Jurkat, Clone E6-1 (cell line): ENCODE measurements at places on chromosomes 11 and 22.
A peak's percentile ranks its signal among the peaks of the same experiment; 100 is the strongest.

DNA sequence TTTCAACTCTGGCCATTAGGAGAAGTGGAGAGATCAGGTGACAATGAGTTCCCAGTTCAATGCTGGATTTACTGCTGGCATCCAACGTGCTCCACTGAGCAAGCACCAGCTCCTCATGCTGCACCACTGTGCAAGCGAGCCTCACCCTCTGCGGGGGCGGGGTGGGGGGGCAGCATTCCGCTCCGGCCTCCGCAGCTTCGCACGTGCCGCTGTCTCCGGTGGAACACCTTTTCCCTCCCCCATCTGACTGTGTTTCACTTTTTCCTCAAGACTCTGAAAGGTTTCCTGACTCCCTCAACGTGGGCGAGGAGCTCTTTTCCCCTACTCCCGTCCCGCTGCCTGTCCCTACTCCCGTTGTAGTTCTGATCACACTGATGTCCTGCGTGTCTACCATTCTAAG is 835 bp upstream of the RHOD start:
- no peak for DNase-seq

- DNase-seq = no peak
Measured at GRCh38 chr22:20651286-20651685, 122.6 kb upstream of the SERPIND1 start.

DNA sequence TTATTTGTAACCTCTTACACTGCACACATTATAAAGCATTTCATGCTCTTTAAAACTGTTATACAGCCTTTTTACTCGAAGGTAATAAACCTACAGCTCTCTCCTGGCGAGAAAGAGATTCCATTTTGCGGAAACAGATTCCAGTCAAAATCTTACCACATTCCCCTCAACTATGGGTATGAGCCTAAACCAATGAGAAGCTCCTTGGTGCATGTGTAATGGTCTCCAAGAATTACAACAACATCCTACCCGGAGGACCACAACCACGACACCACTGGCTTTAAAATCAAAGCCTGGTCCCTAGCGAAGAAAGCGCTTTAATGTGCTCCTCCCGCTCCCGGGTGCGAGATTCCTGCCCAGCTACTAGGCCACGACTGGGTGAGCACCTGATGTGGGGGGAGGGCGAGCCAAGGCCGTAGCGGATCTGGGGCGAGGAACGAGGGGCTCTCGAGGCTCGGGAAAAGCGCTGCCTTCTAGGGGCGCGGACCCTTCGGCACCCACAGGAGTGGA is 821 bp downstream of the CELF1 start:
- no peak for DNase-seq

DNA sequence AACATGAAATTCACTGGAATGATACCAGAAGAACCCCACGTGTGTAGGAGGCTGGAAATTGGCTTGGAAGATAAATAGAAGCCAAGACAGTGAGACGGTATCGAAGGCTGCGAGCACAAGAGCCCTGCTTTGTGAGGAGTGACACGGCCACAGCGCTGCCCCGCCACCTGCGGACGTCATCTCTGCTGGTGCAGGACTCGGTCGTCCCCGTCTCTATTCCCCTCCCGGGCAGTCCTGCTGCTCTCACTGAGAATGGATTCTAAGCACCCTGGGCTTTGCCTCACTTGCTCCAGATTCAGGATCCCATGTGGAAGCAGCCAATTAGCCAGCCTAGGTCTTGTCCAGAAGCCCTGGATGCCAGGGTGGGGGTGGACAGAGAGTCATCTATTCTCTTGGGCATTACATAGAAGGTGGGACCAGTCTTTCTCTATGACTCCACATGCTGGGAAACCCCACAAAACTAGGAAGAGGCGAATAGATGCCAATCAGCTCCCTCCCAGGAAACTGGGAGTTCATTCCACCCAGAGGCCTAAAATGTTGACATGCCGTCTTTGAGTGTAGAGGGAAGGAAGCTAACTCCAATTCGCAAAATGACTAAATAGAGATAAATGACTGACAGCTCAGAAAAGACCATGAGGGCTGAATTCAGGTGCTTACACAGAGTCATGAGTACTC is 25.1 kb downstream of the APOL3 start:
- no peak for DNase-seq

DNA sequence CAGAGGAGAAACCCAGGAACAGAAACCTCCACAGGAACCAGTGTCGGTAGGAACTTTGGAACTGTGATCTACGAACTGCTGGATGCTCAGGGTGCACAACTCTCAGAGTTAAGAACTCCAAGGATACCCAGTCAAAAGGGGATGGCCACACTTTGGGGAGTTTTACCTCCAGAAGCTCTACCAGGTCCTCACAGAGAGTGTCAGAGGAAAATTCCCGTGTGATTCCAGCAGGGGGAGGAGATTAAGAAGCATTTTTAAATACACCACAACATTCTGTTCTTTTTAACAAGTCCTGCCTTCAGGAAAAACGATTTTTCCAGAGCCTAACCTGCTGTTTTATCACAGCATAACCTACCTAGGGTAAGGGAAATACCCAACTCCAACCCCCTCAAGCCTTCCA is 104.0 kb downstream of the SOX6 start:
- peak; percentile 6 for DNase-seq

GRCh38 chr11:40403321-40403720 is 1056.1 kb downstream of the LRRC4C start:
- no peak for DNase-seq

- DNase-seq = no peak
Measured at GRCh38 chr22:36349726-36350125, 38.0 kb downstream of the MYH9 start.

DNA sequence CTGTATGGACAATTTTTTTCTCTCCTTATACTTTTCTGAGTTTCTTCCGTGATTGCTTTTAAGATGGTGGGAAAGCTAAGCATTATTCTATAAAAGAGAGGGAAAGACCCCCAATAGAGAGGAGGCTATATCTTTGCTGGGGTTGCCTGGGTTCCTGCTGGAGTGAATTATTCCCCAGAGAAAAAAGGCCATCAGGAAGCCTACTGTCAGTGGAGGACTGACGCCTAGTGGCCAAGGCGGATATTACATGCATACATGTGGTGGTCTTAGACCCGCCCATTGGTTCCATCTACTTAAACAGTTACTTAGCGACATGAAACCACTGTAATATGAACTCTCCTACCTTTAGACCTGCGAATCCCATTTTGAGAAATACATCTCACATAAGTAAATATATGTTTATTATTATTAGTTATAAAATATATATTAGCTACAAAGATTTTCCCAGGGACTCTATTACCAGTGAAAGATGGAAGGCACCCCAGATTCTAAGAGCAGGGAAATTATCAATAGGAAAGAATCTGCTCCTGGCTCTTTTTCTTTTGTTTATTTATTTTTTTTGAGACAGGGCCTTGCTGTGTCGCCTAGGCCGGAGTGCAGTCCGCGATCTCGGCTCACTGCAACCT is 15.7 kb upstream of the PGA3 start:
- peak; percentile 83 for DNase-seq

- DNase-seq = no peak
Measured at GRCh38 chr11:47948137-47948536, 32.2 kb upstream of the PTPRJ start.

- DNase-seq = no peak
Measured at GRCh38 chr11:94656968-94657367, 89.8 kb downstream of the PIWIL4 start.

GRCh38 chr22:22968366-22968765 is 80.8 kb downstream of the IGLL5 start:
- no peak for DNase-seq

DNA sequence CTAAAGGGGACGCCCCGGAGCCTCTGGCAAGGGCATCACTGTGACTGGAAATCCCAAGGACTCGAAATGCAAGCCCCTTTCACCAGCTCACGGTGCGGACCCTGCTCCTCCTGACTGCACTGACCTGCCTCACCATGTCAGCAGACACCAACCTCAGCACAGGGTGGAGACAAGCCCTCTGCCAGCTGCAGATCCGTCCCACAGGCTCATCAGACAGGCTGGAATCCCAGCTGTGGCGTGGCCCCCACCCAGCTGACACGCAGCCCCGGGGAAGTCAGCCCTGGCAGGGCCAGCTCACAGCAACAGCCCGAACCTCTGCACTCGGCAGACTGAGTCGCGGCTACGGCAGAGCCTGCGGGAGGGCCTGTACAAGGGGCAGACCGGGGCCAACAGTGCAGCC is 36.8 kb downstream of the BRD1 start:
- no peak for DNase-seq

DNA sequence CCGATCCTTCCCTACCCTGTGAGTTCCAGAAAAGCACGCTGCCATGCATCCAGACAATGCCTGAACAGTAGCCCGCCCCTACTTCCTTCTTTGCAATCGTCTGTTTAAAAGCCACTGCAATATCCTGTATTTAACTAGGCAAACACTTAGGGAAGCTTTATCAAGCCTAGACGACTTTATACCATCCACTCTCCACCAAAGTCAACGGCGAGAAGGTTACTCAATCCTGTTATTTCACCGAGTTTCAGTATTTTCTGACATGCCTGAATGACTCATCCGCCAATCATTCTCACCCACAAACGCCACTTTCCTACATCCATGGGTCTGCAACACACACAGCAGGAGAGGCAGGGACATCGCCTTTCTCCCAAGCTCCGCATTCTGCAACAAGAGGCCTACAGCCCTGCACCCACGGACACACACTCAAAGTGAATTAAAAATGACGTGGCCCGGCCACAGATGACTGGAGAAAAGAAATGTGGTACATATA is 9.3 kb downstream of the CELSR1 start:
- DNase-seq = no peak

- no peak for DNase-seq
Measured at GRCh38 chr11:58930926-58931325, 8.4 kb upstream of the GLYATL1 start.

DNA sequence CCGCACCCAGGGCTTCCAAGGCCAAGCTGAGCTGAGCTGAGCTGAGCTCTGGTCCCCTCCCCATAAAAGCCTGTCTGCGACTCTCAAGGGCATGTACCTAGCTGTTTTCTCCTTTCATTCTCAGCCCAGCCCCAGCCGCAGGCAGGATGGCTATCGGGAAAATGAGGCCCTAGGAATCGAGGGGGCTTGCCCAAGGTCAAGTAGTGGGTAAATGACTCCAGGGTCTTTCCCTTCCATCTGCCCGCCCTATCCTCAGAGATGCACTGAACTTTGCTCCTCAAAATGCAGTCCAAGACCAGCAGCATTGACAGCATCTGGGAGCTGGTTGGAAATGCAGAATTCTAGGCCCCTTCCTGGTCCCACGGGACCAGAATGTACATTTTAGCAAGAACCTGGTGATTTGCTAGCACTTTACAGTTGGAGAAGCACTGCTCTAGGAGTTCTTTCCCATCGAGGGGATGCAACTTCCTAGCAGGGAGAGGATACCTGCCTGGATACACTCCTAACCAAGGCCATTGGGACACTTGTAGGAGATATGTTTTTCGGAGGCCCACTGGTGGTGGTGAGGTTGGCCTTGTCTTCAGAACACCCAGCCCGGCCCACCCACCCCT is 43.2 kb upstream of the ACCSL start:
- no peak for DNase-seq

DNA sequence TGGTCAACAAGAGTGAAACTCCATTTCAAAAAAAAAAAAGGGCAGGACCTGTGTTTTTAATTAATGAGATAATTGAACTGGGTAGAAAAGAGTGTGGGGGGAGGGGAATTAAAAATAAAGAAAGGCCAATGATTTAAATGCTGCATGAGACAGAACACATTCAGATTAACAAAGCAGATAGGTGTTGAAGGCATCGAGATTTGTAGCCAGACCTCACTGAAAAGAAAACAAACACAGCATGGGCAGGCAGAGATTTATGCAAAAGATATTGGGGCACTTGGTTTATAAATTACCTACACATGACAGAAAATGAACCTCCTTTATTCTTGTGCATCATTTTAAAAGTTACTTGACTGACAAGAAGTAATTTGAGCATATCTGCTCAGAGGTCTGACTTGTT is 354.0 kb upstream of the API5 start:
- DNase-seq = no peak

DNA sequence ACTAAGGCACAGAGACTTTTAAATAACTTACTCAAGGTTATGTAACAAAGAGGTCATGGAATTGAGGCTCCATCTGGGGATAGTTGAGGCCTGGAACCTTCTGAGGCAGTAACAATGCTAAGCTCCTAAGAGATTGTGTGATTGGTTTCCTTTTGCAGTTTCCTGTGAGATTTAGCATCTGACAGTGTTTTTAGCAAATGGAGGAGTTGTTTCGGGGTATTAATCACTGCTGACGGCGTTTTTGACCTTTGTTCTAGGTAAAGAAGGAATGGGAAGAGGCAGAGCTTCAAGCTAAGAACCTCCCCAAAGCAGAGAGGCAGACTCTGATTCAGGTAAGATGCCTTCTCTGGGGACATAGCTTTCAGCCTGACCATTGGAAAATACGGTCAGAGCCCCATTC is 32.1 kb upstream of the ST14 start:
- DNase-seq = no peak

GRCh38 chr11:34570584-34570983 is 50.3 kb upstream of the EHF start:
- peak; percentile 50 for DNase-seq

DNA sequence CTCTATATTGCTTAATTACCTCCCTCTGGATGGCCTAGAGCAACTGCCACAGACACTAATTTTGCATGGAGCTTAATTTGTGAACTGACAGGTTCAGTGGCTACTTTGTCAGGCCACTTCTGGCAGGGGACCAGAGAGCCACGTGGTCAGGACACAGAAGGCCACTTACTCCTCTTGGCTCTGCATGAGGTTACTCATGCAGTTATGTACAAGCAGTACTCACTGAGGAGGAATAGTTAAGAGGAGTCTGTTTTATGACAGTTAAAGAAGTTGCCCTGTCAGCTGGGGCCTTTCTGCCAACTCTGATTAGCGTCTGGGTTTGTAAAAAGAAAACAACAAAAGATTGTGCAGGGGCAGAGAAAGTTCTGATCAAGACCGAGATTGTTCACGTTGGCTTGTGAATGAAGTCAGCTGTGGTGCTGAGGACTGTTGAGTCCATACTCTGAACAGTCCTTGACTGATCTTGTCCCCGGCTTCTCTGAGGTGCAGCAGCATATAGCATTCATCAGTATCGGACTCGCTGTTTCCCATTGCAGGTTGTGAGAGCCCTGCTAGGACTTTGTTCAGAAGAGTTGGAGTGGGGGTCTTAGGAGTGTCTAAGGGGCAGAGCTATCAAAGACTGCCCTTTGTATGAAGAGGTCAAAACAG is 41.4 kb downstream of the PPFIBP2 start:
- no peak for DNase-seq

GRCh38 chr22:48242461-48242864 is 1480.0 kb downstream of the TBC1D22A start:
- no peak for DNase-seq

GRCh38 chr11:63769714-63770455 is 1.3 kb upstream of the ZFTA start:
- no peak for DNase-seq
